ENCODE measurements at places on chromosomes 2 and 18.
A peak's percentile ranks its signal among the peaks of the same experiment; 100 is the strongest.

DNA sequence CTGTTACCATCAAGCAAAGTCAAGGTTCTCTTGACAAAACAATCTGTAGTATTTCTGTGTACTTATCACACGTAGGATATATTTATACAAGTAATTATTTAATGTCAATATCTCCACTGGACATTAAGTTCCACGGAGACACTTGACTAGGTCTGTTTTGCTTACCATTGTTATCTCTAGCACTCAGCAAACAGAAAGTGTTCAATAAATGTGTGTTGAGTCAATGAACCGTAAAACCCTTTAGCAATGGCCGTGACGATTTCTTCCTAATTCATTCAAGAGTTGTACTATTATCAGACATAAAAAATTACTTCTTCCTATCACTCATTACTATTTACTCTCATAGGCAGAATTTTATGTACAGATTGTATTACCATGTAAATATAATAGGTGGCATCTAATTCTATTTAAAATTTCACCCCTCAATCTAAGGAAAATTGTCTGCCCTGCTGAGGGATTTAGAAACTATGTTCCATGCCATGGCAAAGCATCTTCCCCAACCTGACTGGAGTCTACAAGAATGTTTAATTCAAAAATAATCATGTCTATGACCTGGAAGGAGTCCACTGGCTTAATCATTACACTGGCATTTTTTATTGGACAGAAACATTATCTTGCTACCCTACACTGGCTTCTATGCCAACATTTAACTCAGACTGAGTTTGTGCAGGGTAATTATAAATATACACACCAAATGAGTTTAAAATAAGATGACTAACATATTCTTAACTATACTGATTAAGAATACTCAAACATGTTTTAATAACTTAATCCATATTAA, 301.9 kb downstream of the ZEB2 start:
- DNase-seq, result no peak

- DNase-seq, result no peak
Observed at GRCh38 chr2:3249476-3249962, 128.1 kb downstream of the EIPR1 start.

DNA sequence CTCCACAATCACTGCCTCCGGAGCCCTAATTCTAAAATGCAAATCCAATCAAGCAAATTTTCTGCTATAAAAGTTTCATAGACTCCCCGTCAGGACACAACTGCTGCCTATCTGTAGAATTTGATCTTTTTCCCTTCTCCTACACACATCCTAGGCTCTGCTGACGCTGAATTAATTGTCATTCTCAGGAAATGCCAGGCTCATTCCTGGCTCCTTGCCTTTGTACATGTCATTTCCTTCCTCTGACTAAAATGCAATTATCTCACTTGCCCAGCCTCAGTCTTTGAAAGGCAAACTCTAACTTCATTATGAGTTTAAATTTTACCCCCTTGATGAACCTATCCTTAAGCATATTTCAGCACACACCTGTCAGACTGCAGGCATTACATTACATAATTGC, 844.9 kb upstream of the CRIM1 start:
- DNase-seq, result peak; percentile 25

DNA sequence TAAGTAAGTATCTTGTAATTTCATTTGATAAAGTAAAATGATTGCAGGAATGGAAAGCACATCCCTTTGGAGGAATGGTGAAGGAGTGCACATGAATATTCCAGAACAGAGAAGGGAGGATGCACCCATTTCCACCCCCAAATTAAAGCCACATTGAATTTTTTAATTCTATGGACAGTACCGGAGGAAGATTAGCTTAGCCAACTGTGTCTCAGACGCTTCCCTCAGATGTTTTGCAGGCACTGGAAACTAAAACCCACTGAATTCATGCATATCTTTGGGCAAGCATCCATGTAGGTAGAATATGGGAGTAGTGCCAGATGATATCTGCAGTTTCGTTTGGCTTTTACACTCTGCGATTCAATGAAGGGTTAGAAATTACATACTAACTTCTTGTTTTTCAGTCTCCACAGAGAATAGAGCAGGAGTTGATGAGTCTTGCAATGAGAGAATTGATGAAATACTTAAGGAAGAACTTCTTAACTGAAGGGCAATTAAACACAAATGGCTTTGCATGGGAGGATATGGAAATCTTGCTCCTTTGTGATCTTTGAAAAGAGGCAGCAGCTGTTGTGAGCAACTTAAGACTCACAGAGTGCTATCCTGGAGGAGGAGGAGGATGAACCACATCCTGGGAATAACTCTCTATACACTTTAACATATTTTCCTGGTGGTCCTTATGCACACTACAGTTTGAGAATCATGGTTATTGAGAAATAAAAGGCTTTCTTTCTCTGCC, 71.7 kb upstream of the MYO3B start:
- DNase-seq, result no peak

- peak; percentile 98 for DNase-seq
Observed at GRCh38 chr2:38720613-38721241, 30.4 kb downstream of the SRSF7 start.

DNA sequence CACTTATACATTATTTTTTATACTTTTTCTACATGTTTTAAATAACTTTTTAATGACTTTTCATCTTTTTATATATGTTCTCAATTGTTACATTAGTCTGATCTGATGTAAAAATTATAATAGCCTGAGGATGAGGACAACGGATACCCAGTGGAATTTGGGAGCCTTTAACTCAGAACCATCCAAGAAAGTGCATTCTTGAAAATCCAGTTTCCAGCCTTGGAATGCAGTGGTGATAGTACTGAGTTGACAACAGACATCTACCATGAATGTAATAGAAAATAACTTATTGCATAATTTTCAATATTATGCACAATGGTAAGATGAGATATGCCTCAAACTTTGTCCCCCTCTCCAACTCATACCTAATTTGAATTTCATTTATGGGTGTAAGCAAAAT, 120.7 kb upstream of the ZC3H15 start:
- DNase-seq, result peak; percentile 16

GRCh38 chr2:69704446-69704845, 37.5 kb upstream of the ANXA4 start:
- DNase-seq, result peak; percentile 89

DNA sequence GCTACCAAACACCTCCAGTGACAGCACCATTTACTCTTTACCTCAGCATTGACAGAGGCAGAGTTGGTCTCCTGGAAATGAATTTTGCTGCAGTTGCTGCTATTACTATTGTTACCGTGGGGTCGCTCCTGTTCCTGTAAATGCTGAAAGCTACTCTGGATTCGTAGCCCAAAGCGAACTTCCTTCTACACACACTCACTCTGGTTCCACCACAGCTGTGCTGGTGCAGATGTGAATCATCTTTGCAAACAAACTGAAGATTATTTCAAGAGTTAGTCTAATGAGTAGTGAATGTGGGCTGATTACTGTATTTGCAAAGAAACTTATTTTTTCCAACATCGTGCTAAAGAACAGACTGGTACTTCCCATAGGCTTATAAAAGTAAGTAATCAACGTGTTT, 304.0 kb downstream of the LPIN1 start:
- no peak for DNase-seq

DNA sequence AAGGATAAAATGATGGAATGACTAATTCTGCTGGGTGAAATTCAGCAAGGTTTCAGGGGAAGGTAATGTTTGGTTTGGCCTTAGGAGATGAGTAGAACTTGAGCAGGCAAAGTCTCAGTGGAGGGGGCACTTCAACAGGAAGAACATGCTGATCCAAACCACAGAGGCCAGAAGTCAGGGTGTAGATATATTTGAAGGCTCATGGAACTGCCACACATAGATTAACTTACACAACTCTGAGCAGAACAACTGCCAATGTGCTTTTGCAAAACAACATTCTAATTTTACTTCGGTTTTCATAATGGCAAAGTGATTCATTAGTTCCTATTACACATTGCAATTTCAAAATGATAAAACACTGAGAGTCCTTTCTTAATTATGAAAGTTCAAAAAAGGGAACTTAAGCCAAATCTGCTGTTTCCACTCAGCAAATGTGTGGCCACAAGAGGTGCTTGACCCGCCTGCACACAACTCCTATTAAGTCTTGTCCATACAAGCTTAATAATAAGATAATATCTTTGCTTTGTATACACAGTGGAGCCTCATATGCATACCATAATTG, 284.8 kb downstream of the MREG start:
- DNase-seq, result peak; percentile 98

GRCh38 chr2:3377279-3377611, 373 bp downstream of the EIPR1 start:
- peak; percentile 55 for DNase-seq

DNA sequence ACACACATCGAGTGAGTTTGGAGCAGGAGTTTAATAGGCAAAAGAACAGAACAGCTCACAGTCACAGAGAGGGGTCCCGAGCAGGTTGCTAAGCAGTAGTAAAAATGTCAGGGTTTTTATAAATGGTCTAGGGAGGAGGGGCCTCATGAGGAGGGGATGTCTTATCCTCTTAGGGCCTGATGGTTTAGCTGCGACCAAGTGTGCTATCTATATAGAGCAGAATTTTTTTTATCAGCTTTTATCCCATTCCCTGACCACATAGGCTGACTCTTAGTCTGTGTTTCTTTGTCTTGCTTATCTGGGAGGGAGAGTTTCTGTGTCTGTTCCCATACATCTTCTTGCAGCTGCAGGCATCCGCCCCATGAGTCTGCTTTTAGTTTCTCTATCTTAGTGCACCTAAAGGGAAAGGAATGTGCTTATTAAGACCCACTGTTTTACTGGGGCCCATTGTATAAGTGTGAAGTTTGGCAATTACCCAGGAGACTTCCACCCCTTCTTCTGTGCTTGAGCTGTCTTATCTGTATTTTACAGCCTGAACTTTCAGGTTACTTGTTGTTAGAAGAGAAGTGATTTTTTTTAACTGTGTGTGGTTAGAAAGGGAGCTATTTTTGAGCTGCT, 30.4 kb upstream of the GMCL1 start:
- DNase-seq, result peak; percentile 80

DNA sequence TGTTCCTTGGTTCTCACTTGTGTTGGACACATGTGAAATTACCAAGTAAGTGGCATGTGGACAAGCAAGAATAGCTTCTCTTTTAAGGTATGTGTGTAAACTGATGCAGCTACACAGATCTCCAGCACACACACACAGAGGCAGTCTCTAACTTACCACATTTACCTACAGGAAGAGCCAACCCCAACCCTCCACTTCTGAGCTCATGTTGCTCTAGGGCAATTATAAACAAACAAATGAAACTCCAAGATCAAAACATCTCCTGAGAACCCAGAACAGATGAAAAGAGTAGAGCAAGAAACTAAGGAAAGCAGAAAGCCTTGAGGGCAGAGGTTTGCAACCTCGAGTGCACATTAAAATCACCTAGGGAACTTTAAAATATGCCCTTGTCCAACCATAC, 16.0 kb upstream of the TMEM37 start:
- DNase-seq, result no peak

GRCh38 chr2:310994-311393, 23.1 kb upstream of the ALKAL2 start:
- DNase-seq, result no peak

- peak; percentile 67 for DNase-seq
Observed at GRCh38 chr2:212421556-212422334, 116.9 kb downstream of the ERBB4 start.

DNA sequence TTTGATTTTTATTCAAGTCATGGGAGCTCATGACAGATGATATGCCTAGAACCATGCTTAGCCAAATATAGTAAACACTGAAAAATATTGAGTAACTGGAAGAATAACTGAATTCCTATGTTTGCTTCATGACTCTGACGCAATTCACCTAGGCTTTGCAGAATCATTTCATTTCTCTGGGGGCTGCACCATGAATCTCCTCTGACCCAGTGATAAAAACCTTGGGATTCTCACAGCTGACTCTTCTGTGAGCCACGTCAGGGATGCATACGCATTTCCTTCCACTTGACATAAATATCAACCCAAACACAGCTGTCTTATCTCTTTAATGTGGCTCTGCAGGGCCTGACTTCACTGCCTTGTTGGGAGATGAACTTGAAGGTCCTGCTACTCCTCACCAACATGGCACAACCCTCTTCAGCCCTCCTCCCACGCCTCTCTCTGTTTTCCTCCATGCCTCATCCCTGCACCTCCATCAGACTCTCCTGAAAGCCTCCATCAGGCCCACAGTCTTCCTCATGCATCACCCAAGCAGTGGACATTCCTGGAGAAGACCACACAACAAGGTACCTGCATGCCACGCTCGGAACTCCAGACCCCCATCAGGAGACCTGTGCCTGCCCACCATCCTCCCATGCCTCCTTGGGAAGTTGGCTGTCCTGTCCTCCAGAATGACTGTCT, 29.8 kb downstream of the COL6A3 start:
- DNase-seq, result peak; percentile 97

GRCh38 chr2:22957446-22957845, 427.5 kb upstream of the KLHL29 start:
- DNase-seq, result no peak
